Activated CD4-positive, CD25-positive, alpha-beta regulatory T cell treated with anti-CD3 and anti-CD28 coated beads, Interleukin-2, amount 50 U/mL, for 16 hours (primary cell): ENCODE measurements at places on chromosomes 2 and 18.

GRCh38 chr2:233989221-233989858, 61.2 kb upstream of the SPP2 start:
- DNase-seq: no peak

DNA sequence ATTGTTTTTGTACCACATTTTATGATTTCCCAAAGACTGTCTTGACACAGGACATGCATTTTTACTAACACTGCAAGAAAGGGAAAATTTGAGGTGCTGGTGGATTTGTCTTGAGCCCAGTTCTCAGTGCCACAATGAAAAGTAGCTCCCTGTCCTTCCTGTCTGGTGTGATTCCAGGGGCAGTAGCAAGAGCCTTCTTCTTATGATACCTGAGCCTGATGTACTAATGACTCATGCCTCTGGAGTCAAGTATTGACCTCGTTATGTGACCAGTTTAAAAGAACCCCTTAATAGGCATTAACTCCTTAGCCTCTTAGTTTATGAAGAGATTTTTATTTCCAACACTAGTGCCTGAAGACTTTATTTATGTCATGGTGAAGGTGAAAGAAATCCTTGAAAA, 728.6 kb downstream of the SLC4A3 start:
- no peak for DNase-seq

- DNase-seq: no peak
These were observed 1010.8 kb upstream of the CELF4 start for GRCh38 chr18:38576349-38576748.

DNA sequence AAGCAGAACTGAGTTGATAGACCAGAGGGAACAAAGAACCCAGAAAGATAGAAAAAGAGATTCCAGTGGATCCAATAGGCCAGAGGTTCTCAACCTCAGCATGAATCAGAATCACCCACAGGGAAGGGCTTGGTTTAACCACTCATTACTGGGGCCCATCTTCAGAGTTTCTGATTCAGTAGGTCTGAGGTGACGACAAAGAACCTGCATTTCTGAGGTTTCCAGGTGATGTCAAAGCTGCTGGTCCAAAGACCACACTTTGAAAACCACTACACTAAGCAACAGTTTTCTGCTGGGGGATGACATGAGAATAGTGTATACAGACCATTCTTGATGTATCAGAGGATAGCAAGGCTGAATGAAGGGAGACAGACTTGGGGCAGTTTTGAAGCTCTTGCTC, 296.9 kb upstream of the STON1 start:
- no peak for DNase-seq

- no peak for DNase-seq
These were observed 449.7 kb upstream of the CWC22 start for GRCh38 chr2:180456801-180457200.

DNA sequence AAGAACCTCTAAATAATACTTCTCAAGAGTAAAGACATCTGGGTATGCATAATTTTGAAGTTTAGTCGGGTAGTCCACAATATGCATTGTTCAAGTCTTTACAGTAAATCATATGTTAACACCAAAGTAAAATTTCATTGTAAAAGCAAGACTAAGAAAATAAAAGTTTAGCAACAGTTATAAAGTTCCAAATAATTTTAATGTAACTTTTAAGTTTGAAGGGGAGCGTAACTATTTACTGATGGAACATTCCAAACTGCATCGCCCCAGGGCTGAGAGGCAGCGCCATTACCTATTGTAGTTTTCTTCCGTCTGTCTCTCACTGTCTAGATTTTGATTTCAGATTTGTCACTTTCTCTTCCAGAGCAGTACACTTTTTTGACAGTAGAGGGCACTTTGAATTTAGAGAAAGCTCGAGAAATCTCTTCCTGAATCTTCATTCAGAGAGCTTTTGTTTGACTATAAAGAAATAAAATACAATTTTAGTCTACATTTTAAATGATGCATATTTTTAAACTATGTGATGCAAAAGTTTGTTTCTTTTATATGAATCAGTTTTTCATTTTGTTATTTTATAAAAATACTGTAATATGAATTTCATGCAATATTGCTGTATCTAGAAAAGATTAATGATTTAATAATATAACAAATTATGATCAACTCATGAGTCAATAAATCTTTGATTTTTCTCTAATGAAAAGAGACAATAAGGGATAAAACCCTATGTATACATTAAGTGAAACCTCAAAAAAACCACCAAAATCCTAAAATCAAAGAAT, 389.8 kb downstream of the FIGN start:
- DNase-seq: no peak

DNA sequence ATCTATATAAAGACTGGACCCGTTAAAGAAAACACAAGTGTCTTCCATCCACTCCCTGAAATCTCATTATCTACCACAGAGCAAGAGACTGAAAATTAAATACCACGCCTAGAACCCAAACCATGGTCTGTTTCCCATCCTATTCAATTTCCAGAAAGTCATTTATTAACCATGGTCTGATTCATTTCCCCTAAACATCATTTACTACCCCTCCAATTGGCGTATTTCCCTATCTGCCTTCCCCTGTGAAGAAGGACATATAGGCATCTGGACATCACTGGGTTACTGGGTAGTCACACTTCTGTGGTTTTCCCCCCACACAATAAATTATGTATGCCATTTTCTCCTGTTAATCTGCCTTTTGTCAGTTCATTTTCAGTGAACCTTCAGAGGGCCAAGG, 30.8 kb downstream of the CCDC93 start:
- DNase-seq: no peak

DNA sequence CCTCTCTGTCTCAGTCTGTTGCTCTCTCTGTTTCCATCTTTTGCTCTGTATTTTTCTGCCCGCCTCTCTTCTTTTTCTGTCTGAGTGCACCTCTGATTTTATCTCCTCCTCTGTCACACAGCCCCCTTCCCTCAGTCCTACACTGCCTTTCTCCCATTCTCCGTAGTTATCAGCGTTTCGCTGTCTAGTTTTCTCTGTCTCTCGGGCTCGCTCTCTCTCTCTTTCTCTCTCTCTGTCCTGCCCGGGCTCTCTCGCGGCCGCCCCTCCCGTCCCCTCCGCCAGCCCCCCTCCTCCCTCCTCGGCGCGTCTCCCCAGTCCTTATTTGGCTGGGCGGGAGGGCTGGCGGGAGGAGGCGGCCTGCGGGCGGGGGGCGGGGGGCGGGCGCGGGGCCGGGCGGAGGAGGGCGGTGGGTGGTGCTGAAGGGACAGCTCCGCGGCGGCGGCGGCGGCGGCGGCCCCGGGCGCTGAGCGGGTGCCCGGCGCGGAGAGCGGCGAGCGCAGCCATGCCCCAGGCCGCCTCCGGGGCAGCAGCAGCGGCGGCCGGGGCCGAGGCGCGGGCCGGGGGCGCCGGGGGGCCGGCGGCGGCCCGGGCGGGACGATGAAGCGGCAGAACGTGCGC, at the start of gene KCNK3:
Gene KCNK3, plus strand, starts transcription at position 444 of the 618 bp plus-strand sequence. Its CDS starts 154 bp downstream, at position 598.
- DNase-seq: no peak

DNA sequence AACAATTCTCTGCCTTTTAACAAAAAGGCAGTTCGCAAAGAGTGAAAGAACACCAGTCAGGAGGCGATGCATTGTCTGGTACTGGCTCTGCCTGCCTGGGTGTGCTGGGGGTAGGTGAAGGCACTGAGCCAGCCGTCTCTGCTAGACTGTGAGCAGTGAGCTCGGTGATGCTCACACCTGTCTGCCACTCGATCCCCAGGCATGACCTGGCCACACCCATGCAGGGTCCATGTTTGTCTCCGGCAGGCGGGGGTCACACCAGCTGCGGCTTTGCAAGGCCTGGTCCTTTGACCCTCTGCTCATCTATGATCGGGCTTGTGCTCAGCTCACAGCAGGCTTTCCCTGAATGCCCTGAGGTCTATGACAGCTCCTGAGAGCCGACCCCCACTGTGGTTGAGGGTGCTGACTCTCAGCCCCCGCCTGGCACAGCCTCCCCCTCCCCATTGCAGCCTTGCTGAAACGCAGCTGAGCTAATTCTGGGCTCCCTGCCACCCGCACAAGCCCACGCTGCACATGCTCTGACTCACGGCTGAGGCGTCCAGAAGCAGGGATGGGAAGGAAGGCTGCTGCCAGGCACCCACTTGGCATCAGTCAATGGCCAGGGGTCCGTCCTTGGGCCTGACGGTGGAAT, 23.7 kb downstream of the CRACDL start:
- no peak for DNase-seq

GRCh38 chr18:57803103-57803969, at the start of gene ATP8B1:
ATP8B1 (minus strand) TSS chr18:57803315; CDS start chr18:57731807, 71,508 bp downstream.
- DNase-seq: no peak

- no peak for DNase-seq
These were observed 127.8 kb downstream of the STK39 start for GRCh38 chr2:168119515-168120141.

DNA sequence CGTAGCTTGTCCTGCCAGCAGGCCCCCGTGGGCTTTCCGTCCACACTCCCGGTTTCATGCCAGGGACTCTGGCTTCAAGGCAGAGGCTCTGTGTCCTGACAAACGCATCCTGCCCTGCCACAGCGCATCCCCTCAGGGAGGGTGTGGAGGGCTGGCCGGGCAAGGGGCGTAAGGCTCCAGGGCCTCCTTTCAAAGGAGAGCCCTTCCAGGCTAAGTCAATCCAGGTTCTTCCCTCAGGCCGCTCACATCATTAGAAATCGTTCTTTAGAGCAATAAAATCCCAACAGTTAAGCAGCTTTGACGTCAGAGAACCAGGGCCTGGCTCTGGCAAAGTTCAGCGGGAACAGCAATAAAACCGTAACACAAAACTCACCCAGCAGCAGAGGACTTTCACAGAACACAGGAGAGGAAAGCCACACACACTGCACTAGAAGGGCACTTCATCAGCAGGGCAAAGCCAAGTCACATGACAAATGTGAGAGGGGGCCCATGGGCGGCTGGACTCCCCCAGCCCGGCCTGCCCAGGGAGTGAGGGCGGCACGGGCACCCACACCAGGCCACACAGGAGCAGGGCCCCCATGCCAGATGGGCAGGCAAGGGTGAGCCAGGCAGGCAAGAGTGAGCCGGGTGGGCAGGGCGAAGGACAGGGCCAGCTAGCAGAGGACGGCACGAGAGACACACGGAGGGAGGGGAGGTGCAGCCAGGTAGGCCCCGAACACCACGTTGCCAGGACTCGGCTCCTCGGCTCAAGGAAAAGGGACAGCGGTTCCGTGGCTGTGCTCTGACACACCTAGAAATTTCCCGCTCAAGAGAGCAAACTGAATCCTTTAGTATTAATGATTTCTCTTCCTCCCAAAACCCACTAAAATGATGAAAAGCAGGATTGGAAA, 52.0 kb downstream of the HDAC4 start:
- DNase-seq: no peak

GRCh38 chr18:76882146-76882545, 59.8 kb downstream of the ZNF236 start:
- DNase-seq: no peak

DNA sequence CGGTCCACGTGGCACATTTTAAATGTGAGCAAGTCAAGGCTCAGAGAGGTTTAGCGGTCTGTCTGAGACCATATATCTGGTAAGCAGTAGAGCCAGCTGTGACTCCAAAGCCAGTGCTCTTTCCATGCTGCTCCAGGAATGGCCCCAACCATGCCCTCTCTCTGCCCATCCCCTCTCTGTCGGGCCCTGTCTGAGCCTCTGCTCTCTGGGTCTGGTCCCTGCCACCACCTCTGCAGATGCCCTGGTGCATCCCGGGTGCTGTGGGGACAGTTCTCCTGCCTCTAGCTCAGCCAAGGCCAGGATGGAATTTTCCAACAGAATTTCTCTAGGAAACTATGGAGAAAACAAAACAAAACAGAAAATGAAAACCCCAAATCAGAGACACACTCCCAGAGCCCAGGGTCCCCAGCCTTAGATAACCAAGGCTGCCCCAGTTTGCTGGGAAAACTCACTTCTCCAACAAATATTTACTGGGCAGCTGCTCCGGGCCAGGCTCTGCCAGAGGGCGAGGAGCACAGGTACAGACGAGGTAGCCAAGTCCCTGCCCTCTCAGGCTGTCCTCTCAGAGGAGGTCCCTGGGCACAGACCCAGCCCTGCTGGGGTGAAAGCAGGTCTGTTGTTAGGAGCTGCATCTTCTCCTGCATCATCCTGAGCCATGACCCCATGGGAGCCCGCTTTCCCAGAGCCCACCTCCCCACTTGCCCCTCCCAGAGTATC, 9.2 kb downstream of the ADRA2B start:
- no peak for DNase-seq

GRCh38 chr2:177353187-177353478, 39.4 kb upstream of the AGPS start:
- no peak for DNase-seq

DNA sequence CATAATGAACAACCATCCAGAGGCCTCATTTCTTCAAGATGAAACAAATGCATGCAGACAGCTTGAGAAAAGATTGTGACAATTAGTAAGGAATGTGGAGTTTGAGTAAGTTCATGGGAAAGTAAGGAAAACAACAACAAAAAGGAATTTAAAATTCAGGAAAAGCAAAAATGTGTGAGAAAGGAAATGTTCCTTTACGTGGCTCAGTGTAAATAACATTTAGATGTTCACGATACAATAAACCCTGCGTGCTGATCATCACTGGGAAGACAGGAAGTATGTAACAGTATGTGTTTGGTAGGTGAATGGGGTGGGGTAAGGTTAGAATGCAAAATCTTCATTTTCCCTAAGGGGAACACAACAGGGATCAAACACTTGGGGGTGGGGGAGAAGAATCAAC, 72.7 kb downstream of the TRIP12 start:
- DNase-seq: no peak

GRCh38 chr2:23469142-23469540, 84.2 kb downstream of the KLHL29 start:
- DNase-seq: no peak

- DNase-seq: no peak
These were observed 38.8 kb downstream of the LBH start for GRCh38 chr2:30270166-30270565.

DNA sequence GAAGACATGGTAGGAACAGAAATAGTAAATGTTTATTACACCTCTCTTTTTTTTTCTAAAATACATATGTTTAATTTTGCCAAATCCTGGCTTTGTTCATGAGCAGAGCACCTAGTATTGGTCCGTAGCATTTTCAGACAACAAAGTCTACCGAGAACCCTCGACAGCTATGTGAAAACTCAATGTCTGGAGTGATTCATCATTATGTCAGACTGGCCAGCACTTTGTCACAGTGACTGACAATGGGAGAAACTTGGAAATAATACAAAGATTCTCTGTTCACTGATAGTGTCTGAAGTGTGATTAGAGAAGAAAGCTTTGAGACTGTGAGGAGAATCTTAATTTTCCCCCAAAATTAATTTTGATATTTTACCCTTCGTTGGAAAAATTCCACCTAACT, 143.0 kb downstream of the HNMT start:
- DNase-seq: no peak

DNA sequence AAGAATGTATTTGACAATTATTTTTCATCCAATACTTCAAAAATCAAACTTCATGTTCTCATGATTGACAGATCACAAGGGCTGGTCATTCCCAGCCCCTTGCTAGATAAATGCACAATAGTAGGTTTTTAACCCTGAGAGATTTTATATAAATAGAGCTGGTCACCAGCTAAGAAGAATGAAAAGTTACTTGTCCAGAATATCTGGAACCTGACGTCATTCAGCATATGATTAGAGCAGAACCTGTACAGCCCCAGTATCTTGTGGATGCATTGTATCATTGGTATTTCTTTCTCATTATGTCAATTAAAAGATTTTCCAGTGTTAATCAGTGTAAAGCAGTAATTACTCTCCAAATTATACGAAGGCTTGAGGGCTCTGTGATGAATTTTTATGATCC, 202.8 kb upstream of the RND3 start:
- no peak for DNase-seq
